ENCODE measurements at places on chromosomes 6 and 20.

DNA sequence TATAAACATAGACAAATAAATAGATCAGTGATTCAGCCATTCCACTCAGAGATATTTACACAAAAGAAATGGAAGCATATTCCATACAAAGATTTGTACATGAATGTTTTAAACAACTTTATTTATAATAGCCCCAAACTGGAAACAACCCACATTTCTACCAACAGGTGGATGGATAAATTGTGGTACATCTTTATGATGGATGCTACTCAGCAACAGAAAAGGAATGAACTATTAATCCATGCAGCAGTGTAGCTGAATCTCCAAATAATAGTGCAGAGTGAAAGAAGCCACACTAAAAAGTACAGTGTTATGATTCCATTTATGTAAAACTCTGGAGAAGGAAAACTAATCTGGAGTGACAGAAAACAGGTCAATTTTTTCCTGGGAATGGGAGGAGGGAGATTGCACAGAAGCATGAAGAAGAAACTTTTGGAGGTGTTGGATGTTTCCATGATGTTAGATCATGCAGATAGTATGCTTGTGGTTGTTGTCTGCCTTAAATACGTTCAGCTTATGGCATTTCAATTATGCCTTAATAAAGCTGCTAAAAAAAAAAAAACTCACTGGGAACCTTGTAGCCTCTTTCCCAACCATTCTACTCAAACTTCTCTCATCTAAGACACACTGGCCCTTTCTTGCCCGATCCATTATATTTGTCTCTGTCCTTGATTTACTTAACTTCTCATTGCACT lies 100.9 kb downstream of the PPP1R14C start:
- DNase-seq, result no peak

GRCh38 chr20:60001108-60001507 lies 42.9 kb downstream of the CDH26 start:
- no peak for DNase-seq

GRCh38 chr6:32772656-32773055 lies 9.3 kb upstream of the HLA-DQB2 start:
- no peak for DNase-seq

GRCh38 chr6:135298455-135298854 lies 117.3 kb downstream of the MYB start:
- no peak for DNase-seq

- no peak for DNase-seq
Observed at GRCh38 chr6:38818691-38819090, 103.6 kb downstream of the DNAH8 start.

DNA sequence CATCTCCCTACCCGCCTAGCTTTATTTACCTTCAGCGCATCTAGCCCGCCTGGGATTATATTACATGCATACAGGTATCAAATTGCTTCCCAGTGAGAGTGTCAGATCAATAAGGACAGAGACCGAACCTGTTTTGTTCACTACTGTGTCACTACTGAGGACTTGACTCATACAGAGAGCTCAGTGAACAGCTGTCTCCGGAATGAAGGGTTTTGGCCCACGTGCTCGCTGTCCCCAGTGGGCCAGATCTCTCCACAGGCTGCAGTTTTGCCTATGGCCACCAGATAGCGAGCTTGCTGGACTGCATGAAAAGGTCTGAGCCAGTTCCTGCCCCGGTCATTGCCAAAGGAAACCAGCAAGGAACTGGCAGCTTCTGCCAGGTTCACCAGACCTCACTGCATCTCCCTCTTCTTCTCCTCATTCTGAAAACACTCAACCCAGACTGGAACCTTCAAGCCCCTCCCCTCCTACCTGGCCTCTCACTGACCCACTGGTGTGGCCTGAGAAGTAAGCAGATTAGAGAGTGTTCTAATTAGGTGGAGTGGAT lies 150.8 kb downstream of the ZMYND8 start:
- DNase-seq, result peak; percentile 27

GRCh38 chr6:121630716-121631115 lies 195.3 kb downstream of the GJA1 start:
- no peak for DNase-seq

DNA sequence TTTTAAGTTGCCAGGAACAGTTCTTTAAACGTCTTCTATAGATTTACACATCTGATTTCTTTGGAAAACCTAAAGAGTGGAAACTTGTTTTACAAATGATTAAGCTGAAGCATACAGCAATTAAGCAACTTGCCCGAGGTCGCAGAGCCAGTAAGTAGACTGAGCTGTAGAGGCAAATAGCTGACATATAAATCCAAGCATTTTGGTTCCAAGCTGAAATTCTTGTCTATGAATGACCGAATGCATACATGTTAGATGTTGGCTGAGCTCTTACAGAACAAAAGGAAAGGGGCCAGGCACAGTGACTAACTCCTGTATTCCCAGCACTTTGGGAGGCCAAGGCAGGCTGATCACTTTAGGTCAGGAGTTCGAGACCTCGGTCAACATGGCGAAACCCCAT lies 101.8 kb upstream of the SGK1 start:
- DNase-seq, result no peak

- no peak for DNase-seq
Observed at GRCh38 chr6:144582939-144583613, 297.9 kb downstream of the UTRN start.

DNA sequence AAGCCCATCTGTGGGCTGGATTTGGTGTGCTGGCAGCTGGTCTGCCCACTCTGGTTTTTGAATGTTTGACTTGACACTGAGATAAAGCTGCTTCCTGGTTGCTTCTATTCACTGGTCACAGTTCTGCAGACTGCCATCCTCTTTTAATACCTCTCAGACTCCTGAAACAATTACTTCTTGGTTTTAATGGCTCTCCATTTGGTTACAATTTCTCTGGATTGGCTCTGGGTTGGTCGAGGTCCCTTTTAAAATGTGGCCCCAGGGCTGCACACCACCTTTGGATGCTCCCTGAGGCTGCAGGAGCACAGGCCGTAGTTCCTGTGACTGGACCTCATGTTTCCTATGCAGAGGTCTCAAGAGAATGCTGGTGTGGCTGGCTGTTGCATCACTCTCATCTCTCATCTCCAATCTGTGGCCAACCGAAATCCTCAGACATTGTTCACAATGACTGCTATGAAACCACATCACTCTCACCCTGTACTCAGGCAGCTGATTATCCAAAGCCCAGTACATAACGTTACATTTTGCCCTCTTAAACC lies 98.5 kb downstream of the INSM1 start:
- DNase-seq, result no peak

DNA sequence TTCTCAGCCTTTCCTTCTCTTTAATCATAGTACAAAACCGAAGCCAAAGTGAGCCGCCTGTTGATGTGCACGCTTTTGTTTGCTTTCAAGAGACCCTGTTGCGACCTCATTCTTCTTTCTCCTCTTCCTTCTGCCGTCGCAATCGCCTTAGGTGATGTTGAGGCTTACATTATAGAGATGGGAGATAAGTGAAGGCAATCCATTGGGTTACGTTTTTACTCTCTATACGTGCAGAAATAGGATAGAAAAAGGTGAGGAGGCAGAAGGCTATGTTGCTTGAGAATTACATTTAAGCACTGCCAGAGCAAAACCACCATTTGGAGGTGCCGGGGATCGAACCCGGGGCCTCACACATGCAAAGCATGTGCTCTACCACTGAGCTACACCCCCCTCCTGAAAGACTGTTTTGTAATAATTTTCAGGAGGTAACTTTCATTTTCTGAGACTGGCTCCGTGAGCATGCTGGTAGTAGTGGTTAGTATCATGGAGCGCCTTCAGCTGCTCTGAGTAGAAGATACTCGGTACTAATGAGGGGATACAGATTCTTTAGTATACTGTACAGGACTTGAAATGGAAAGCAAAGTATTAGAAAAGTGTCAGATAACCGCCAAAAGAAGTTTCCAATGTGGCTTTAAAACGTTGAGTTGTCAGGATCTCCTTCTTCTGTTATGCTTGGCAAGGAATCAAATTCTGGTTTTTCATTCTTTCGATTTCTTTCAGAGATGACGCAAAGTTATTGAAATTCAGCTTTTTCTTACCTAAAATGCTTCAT lies 165.6 kb downstream of the TRIM27 start:
- DNase-seq, result no peak

Data from activated CD8-positive, alpha-beta memory T cell treated with anti-CD3 and anti-CD28 coated beads for 4 hours (primary cell).